ENCODE measurements at places on chromosomes 2 and 18.

DNA sequence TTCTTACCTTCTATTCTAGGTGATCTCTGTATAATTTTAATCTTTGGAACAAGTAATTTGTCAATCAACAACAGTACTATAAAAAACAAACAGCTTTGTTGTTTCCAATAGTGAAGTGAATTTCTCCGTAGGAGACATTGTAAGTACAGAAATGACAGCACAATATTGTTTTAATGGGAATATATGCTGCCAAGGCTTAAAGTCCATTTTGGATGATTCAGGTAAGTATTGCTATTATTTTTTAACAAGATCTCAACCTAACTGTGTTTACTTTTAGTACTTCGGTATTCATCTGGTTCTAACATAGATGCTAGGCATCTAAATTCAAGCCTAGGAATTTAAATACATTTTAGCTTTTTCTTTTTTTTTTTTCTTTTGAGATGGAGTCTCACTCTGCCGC, 105.8 kb downstream of the MEP1B start:
- DNase-seq: no peak

- no peak for DNase-seq
These were observed 8.8 kb upstream of the PRLH start for GRCh38 chr2:237557633-237558015.

DNA sequence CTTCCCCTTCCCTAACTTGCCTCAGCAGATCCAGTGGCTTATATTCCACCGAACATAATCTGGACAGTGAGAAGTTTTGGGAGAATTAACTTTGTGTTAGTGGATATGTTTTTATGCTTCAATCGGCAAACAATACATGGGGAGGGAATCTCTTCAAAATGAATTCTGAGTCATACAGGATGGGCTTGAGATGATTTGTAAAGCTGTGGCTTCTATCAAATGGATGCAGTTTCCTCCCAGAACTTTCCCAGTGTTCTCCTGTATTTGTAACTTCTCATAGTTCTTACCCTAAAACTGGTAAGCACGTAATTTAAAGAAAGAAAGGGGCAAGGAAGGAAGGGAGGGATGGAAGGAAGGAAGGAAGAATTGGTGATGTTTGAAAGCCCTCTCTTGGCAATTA, 36.8 kb downstream of the PDCL3 start:
- DNase-seq: no peak

GRCh38 chr2:40257340-40258134, 194.4 kb downstream of the SLC8A1 start:
- DNase-seq: no peak

GRCh38 chr2:16774980-16775898, 109.6 kb upstream of the CYRIA start:
- DNase-seq: no peak

DNA sequence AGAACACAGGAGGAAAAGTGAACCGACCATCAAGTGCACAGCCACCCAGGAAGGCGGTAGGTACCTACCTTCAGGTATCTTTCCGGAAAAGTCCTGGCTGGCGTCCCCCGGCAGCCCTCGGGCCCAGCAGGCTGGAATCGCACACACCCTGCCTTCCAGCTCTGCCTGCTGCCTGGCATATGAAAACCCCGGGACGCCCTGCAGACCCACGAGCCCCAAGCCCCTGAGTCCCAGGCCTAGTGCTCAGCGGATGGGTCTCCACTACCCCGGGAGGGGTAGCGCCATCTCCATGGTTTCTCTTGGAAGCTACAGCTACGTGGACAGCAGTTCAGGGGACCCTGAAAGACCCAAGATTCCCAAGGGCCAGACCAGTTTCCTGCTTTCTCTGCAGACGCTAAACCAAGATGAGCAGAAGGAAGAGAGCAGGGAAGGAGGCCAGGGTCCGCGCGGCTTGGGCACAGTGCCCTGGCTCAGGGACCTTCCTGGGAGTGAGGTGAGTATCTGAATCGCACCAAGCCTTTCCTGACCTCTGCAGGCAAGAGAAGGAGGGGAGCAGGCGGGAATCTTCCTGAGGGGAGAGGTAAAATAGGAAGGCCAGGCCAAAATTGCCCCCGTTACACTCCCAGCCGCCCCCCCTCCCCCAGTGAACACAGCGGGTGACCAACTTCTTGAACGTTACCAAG, 80.4 kb downstream of the ARHGEF4 start:
- DNase-seq: no peak
